Breast epithelium (tissue), 4 donors: ENCODE measurements at places on chromosomes 2 and 18. TPM values are rescaled to one million over a fixed set of nuclear protein-coding genes. Genes with fewer than 3 reads are reported as not detected.

Gene ODC1
- 39.8 TPM for total RNA-seq

Gene IKZF2
- total RNA-seq, result 34.4 TPM

Gene DAW1
- total RNA-seq, result not detected

Gene NCKAP1
- total RNA-seq, result 186 TPM

Gene POTEF
- total RNA-seq, result 3.3 TPM

Gene TDRD15
- total RNA-seq, result not detected

Gene ATP9B
- total RNA-seq, result 54.4 TPM

Gene COL4A3
- total RNA-seq, result 2.9 TPM

DNA sequence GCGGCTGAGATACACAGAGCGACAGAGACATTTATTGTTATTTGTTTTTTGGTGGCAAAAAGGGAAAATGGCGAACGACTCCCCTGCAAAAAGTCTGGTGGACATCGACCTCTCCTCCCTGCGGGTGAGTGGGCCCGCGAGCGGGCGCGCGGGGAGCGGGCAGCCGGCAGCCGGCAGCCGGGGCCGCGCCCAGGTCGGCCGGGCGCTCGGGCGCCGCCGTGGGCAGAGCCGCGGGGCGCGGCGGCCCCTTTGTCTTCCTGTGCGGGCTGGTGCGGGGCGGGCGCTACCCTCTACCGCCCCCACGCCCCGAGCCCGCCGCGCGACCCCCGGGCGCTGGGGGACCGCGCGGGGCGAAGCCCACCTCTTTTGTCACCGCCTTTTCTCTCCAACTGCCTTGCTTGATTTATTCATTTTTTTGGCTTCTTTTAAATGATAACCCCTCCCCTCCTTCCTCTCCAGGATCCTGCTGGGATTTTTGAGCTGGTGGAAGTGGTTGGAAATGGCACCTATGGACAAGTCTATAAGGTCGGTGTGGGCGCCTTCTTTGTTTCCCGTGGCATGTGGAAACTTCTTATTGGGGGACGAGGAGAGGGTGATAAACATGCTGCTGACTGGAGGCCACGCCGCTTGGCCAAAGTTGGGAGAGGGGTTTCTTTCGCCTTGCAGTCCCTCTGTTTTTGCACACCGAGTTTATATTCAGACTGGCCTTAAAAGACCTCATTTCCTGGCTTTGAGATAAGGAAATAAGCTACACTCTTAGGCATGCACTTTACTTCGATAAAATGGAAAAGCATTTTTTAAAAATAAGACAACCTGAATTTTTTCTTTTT, 722 bp downstream of the MAP4K4 start:
- no peak for DNase-seq

DNA sequence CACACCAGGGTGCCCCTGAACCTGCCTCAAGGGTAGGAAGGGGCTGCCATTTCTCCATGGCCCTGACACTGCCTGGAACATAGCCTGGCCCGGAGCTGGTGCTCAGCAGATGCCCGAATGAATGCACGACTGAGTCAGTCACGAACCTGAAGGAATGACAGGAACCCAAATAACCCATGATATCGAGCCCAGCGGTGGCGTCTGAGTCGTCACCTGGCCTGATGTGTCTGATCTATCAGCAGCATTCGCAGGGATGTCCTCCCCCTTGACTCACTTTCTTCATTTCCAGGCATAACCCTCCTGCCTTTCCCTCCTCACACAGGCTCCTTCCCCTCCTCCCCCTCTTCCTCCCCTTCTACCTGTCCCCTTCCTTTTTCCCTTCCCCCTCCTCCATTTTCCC, 52.1 kb upstream of the SMAD7 start:
- no peak for DNase-seq

- no peak for DNase-seq
These were observed 19.1 kb downstream of the C1D start for GRCh38 chr2:68043695-68044094.

- DNase-seq, result no peak
These were observed 5.1 kb downstream of the PSD4 start for GRCh38 chr2:113178891-113179290.

GRCh38 chr2:111994042-111994441, 61.0 kb upstream of the TMEM87B start:
- no peak for DNase-seq

GRCh38 chr2:46163098-46163430, 134.1 kb upstream of the EPAS1 start:
- DNase-seq, result no peak

DNA sequence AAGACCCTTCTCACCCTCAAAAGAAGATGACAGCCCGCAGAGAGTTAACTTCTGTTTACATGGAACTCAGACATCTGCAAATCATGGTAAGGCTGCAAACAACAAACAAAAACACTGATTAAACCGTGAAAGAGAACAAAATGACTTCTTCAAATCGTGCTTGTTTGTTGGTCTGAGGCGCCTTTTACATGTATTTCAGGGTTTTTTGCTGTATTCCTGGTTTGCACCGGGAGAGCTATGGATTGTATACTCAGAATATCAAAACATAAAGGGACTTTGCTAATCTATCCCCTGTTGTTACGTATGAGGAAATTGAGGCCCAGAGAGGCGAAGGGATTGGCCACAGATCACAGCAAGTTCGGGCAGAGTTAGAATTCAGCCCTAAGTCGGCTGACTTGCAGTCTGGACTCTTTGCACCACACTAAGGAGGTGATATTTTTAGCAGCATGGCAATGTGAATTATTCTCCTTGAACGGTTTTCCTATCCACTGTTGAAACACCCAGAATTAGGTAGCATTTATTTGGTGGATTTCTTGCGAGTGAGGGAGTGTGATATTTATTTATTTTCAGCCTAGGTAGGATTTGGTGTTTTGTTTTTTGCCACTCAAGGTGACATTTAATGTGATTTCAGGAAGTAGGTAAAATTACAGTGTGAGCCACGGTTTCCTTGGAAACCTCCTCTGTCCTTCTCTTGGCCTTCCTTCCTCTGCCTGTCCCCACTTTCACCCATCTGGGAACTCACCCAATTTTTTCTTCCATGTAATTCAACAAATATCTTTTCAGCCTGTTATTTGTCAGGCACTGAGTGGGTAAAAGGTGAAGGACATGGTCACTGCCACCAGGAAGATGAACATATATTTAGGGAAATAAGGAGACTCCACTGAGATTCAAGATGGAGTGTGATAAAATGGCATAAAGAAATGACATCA, 980 bp upstream of the PDE6D start:
- DNase-seq, result no peak

DNA sequence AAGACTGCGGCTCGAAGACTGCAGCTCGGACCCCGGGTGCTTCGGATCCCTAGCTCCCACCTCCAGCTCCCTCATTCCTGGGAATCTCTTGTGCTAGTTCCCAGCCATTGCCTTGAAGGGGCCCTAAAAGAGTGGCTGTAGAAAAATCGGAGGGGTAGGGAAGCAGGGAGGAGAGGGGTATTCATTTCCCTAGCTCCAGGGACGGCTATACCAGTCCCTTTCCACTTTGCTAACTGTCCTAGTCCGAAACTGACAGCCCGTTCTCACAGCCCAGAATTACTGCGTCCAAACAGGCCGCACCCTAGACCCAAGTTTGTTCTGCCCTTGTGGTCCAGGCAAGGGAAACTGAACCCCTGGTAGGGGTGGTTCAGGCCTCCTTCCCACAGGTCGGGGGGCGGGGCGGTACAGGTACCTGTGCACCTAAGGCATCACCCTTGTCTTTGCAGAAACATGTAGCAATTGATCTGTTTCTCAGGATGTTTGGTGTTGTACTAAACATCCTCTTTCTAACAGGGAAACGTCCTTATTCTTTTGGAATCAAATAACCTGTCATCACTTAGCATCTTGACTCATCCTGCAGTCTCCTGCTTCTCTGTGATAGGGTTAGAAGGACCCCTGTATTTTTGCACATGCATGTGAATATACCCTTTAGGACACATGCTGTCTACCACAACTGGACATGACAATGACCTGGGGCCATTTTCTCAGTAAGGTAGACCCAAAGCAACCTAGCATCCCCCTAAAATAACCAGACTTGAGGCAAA, 4.0 kb downstream of the EMX1 start:
- no peak for DNase-seq
